Mammary epithelial cell (primary cell): ENCODE measurements at places on chromosomes 16 and 17. TPM values are rescaled to one million over a fixed set of nuclear protein-coding genes. Genes with fewer than 3 reads are reported as not detected.

The PPY gene
- not detected in 2 replicates for total RNA-seq

The HGS gene
- 88.0 TPM for total RNA-seq

The TP53I13 gene
- 26.5 and 29.3 TPM in 2 replicates for total RNA-seq

The ITGA2B gene
- 1.3 TPM in 2 replicates for total RNA-seq

The MMP15 gene
- total RNA-seq, result 6.9 and 7.4 TPM in 2 replicates

The TVP23C gene
- 21.3 and 25.6 TPM in 2 replicates for total RNA-seq

The DOC2A gene
- 0.80 and 0.89 TPM in 2 replicates for total RNA-seq

The ZPBP2 gene
- not detected for total RNA-seq

The ITGAX gene
- 0.16 and 0.21 TPM in 2 replicates for total RNA-seq

The RNF227 gene
- 5.2 TPM for total RNA-seq

The TEX14 gene
- total RNA-seq, result 0.24 and 0.38 TPM in 2 replicates

The LAT gene
- 3.1 and 4.4 TPM in 2 replicates for total RNA-seq
